ENCODE measurements at places on chromosomes 5 and 9.
A peak's percentile ranks its signal among the peaks of the same experiment; 100 is the strongest.

- peak; percentile 73 for DNase-seq
Measured at GRCh38 chr9:122261469-122261881, 3.2 kb downstream of the RBM18 start.

DNA sequence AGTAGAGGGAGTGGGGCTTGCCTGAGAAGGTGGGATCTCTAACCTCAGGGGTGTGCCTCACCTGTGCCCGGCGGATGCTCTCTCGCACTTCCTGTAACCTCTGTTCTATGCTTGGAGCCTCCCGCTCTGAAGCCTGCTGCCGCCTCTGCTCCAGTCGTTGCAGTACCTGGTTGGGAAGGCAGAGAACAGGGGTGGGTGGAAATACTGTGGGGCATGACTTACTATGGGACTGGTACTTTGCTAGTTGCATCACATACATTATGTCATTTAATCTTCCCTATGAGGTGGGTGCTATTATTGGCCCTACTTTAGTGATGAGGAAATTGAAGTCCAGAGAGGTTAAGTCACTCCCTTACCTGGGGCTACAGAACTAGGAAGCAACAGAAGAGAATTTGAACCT lies 5.2 kb downstream of the FCHSD1 start:
- no peak for DNase-seq

DNA sequence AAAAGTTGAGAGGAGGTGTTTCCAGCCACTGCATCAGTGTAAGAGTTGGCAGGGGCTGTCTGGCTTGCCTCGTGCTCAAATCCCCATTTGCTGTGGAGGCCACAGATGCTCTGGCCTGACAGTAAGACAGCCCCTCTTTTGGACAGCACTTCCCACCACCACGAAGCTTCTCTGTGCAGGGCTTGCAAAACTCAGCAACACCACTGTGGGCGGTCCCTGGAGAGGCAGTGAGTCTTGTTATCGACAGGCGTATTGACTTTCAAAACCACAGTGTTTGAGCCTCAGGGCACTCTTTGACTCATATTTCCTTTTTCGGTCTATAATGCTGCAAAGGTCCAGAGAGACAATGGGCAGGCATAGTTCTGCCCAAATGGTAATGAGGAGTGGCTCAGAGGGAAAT lies 539.5 kb downstream of the EBF1 start:
- peak; percentile 28 for DNase-seq

- DNase-seq: no peak
Measured at GRCh38 chr5:180043377-180043776, 28.2 kb downstream of the RNF130 start.

DNA sequence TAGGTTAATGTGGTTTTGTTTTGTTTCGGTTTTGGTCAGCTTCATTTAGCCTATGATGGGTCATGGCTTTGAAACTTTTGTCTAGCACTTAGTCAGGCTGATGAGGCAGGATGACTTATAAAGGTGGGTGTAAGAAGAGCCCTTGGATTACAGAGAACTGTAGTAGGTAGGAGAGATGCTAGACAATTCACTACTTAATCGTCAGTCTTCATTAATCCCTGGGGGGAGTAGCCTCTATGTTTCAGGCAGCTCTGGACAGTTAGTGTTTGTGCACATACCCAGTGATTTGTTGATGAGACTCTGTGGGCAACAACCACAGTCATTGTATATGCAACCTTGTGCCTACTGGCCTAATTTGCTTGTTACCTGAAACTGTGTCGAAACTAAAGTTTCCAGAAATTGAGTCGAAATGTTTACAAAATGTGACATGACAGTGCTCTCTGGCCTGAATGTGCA lies 113.3 kb downstream of the MTREX start:
- peak; percentile 63 for DNase-seq
